ENCODE measurements at places on chromosomes 12 and 14. TPM values are rescaled to one million over a fixed set of nuclear protein-coding genes. Genes with fewer than 3 reads are reported as not detected.

Gene HHIPL1
- total RNA-seq: 1.2 TPM

Gene KRT82
- not detected for total RNA-seq

Gene DPF3
- total RNA-seq: 0.13 TPM

Gene HNF1A
- total RNA-seq: not detected

Gene PPM1H
- total RNA-seq: 0.90 TPM

Gene KRT6C
- total RNA-seq: 138 TPM

Gene HSPA2
- total RNA-seq: 4.2 TPM

Gene CIROP
- not detected for total RNA-seq

Gene SAMD15
- total RNA-seq: under 0.01 TPM

Gene PLCZ1
- total RNA-seq: not detected

Gene PTMS
- total RNA-seq: 17.6 TPM

Gene TAMALIN
- under 0.01 TPM for total RNA-seq

Gene SOAT2
- not detected for total RNA-seq

Gene KRT8
- 309 TPM for total RNA-seq

Gene FZD10
- 0.77 TPM for total RNA-seq

Gene CDCA3
- 0.51 TPM for total RNA-seq

Gene STAB2
- not detected for total RNA-seq

Gene CLEC1B
- not detected for total RNA-seq

Gene IFT81
- 5.8 TPM for total RNA-seq

Gene IRAK3
- total RNA-seq: 1.6 TPM

Gene NOVA1
- under 0.01 TPM for total RNA-seq

Gene BDKRB1
- 1.0 TPM for total RNA-seq

Gene VEZT
- 66.2 TPM for total RNA-seq

Gene TMEM179
- not detected for total RNA-seq

Gene PTPRO
- total RNA-seq: under 0.01 TPM

Gene ESPL1
- total RNA-seq: 0.26 TPM

Gene CLECL1
- not detected for total RNA-seq

Gene NGB
- not detected for total RNA-seq

Gene SRRM4
- total RNA-seq: not detected

Gene JPH4
- not detected for total RNA-seq

Gene PPP1R36
- 1.1 TPM for total RNA-seq

Gene ABCD2
- total RNA-seq: not detected

Gene CELA1
- not detected for total RNA-seq

Gene UBR7
- 20.7 TPM for total RNA-seq

Gene PCED1B
- total RNA-seq: 0.51 TPM

Gene FGF6
- total RNA-seq: not detected

Gene SELPLG
- total RNA-seq: 0.13 TPM

Gene NELL2
- not detected for total RNA-seq

Gene RIPK3
- total RNA-seq: 4.7 TPM

Gene CCND2
- 123 TPM for total RNA-seq

Gene OR6C1
- not detected for total RNA-seq

Measured in bronchial epithelial cell (primary cell).